ENCODE measurements at places on chromosomes 7 and 10.
A peak's percentile ranks its signal among the peaks of the same experiment; 100 is the strongest.

GRCh38 chr10:98019784-98020183, 10.6 kb downstream of the CRTAC1 start:
- no peak for DNase-seq

DNA sequence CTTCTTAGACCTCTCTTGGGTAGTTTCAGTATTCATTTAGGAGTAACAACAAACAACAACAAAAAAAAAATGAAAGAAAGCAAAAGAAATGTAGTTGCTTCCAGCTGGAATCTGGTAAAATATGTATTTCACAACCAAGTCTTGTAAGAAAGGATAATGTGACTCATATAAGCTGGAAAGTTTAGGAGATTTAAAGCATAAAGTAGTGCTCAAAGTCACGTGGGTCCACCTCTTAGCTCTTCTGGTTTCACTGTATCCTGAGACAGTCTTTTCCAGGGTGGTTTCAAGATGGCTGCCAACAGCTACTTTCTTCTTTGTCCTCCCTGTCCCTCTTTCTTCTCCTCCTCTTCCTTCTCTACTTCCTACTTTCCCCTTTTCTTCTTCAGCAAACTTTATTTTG, 69.5 kb upstream of the CDK13 start:
- no peak for DNase-seq

- no peak for DNase-seq
These were observed 17.5 kb upstream of the CPVL start for GRCh38 chr7:29163854-29164253.

GRCh38 chr7:19482628-19483027, 226.2 kb downstream of the POLR1F start:
- DNase-seq, result no peak

- no peak for DNase-seq
These were observed 264.4 kb downstream of the TNS3 start for GRCh38 chr7:47317487-47317886.

DNA sequence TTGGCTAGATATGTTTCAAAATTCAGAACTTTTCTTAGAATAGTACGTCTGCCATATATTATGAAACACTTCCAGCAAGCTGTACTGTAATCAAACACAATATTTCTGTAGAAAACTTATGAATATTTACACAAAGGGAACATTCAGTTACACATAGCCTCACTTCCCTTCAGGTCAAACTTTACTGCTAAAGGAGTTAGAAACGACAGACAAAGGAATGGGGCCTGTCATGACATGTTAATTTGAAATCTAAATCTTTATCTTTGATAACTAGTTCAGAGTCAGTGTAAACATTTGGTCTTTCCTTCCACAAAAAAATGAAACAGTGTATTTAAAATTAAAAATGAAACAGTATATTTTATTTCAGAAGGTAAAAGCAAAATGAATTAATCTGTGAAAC, 1.0 kb upstream of the CROT start:
- DNase-seq, result no peak

DNA sequence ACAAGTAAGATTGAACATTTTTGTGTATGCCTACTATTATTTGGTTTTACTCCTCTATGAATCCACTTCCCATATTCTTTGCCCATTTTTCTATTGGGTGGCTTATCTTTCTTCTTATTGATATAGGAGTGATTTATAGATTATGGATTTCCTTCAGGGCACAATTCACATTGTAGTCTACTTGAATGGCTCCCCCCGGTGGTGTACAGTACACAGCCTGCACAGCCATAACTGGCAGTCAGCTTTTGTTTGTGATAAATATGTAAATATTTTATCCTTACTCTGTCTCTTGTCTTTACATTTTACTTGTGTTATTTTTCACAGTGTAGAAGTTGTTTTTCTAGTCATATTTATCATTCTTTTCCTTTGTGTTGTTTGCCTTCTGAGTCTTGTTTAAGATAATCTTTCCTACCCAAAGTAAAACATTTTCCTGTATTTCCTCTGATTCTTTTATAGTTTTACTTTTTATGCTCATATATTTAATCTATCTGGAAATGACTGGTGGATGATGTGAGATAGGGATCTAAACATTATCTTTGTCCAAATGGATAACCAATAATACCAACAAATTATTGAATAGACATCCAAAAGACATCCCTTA, 23.9 kb upstream of the CALD1 start:
- DNase-seq, result peak; percentile 29

DNA sequence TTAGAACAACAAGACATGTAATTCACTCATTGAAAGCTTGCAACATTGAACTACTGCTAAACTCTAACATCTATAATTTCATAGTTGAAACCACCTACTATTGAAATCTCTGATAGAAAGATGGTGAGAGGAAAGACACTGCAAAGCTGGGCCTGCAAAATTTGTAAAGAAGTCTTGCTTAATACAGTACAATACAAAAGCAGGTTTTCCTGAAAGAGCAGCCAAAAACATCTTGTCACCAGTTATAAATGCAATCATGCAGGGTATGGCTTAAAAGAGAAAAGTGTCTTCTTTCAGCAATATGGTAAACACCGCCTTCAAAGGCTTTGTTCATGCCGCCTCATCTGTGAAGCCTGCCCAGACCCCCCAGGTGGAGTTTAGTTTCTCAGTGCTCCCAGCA, 109.2 kb downstream of the ANK3 start:
- DNase-seq, result no peak

DNA sequence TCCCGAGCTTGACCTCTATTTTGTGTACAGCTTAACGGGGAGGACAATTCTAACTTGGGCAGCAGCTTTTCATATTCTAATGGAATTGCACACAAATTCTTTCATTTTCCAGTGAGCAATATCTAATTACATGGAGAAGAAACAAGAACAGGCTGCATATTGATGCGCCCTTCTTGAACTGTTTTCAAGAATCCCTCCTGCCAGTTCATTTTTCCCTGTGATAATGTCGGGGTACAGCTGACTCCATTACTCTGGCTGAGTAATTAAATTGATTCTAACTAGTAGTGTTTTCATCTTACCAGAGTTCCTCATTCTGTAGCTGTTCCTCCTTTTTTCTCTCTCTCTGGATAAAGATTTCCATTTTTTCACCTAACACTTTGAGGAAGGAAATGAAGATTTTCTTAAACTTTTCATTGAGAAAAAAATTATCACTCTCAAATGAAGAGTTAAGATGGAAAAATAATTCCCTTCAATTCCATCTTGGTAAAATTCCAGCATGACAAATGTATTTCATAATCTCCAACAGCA, 190.9 kb downstream of the FANK1 start:
- DNase-seq, result no peak

- DNase-seq, result peak; percentile 47
These were observed 10.1 kb downstream of the OTUD1 start for GRCh38 chr10:23448802-23449570.

DNA sequence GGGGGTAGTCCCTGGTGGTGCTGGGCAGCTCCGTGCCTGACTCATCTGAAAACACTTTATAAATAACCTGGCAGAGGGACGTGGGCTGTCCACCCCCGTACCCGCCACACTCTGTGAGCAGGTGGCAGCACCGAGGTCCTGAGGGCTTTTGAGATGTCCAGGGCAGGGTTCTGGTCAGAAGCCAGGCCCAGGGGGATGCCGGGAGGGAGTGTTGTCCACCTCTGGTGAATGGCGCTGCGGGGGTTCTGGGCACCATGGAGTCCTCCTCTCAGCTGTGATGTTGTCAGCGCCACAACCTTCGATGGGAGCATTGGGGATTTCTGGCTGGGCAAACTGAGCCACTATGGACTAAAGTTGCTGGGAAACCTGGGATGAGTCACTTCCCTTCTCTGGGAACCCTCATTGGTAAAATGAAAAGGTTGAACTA, 27.4 kb upstream of the GOLGA7B start:
- no peak for DNase-seq

GRCh38 chr7:9890092-9890491, 1083.6 kb upstream of the PHF14 start:
- no peak for DNase-seq

- peak; percentile 85 for DNase-seq
These were observed 193.5 kb downstream of the CFTR start for GRCh38 chr7:117673367-117673766.

- no peak for DNase-seq
These were observed 7.1 kb downstream of the MMRN2 start for GRCh38 chr10:86950349-86950748.

DNA sequence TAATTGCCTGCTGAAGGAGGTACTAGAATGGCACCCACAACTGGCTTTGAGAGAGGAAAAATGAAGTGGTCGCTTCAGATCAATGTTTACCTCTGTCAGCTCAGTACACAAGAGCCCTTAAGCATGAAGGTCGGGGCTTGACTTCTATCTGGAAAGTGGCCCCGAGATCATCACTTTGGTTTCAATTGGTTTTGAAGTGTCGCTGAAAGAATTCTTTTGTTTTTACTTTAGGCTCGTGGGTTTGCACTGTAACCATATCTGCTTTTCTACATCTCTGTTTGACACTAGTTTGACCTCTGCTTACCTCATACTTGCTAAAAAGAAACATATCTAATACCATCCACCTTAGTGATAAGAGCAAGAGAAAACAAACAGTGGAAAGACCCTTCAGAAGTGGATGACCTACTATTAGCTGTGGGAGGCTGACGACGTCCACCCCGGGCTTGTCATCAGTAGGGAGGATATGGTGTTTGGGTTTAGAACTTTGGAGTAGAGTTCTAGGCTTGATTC, 361.8 kb downstream of the GATA3 start:
- no peak for DNase-seq

GRCh38 chr7:128933180-128933891, 4.4 kb upstream of the IRF5 start:
- peak; percentile 74 for DNase-seq

- no peak for DNase-seq
These were observed 144.4 kb downstream of the PKD1L1 start for GRCh38 chr7:47803846-47804245.

- DNase-seq, result peak; percentile 53
These were observed 185.0 kb downstream of the TCERG1L start for GRCh38 chr10:131126321-131127137.

DNA sequence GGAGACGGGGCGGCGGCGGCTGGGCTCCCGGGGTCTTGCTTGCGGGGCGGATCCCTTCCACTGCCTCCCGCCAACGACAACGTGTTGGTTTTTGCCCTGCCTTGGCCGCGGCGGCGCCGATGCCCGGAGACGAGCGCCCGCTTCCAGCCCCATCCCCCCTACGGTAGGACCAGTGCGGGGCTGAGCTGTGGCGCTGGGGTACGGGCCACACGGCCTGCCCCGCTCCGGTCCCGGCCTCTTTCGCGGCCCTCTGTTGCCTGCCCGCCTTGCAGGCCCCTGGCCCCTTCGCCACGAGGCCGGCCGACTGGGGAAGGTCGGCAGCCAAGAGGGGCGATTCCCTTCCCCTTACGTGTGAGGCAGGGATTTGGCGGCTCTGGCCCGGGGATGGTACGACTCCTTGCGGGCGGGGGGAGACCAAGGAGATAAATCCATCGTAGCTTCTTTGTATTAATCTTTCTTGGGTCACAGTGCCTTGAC, 488 bp downstream of the EIF4H start:
- DNase-seq, result peak; percentile 36

- DNase-seq, result no peak
These were observed 179.5 kb upstream of the HGF start for GRCh38 chr7:81949306-81949705.

DNA sequence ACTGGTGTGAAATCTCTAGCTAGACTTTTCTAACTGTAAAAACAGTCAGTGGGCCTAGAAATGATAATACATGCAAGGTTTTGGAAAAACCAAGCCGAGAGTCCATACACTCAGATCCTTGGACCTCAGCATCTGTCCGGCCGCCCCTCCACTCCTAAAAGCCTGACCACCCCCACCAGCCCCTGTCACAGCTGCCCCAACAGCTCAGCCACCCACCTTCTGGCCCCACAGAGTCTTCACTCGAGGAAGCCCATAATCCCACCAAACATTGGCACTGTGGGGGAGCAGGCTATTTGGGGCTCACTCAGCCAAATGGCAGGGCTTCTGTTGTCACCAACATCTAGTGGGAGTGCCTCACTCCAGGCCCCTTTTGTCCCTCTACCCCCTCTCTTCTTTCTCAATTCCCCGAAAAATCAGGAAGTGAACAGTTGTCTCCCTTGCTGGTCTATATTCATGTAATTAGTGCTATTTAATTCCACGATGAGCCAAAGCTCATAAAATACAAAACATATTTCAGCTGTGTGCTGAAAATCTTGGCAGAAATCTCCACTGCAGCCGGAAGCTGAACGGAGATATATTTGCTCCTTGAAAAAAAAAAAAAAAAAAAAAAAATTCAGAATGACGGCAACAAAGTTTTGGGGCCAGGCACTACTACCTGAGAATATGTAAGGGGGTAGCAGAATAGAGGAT, 55.5 kb downstream of the PLXNA4 start:
- DNase-seq, result no peak

DNA sequence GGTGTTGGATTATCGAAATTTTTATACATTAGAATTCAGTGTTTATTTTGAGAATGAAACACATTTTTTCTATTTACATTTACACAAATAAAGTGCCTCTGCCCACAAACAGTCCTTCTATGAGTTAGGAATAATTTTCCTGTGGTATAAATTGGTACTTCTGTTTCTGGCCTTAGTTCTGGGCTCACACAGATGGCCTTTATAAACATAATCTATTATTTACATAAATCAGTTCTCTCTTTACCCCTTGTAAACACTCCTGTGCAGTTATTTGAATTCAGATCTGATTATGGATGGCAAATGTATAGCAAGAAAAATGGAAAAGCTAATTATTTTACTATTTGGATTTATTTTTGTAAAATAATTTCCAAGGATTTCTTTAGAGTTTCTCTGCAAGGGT, 143.2 kb downstream of the PRKG1 start:
- DNase-seq, result no peak

DNA sequence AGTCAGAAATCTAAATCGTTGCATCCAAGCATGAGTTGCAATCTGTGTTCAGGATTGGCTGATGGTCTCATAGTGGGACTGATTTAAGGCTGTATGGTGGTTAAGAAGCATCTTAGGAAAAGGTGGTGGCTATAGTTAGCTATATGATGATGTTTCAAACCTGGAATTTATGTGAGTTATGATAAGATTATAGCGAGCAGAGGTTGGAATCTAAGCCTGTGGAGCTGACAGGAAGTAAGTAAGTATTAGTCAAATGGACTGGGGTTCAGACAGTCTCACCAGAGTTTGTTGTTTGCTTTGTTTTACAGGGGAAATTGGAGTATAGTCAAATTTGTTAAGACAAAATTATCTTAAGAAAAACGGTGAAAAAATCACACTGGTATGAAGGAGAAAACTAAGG, 56.7 kb downstream of the ANKRD7 start:
- no peak for DNase-seq

- no peak for DNase-seq
These were observed 12.1 kb upstream of the NPFFR1 start for GRCh38 chr10:70295926-70296325.

All from Ammon's horn (tissue), 1 donor.